Astrocyte of the hippocampus (primary cell): ENCODE measurements at places on chromosomes 12 and 14.
A peak's percentile ranks its signal among the peaks of the same experiment; 100 is the strongest.

- DNase-seq = no peak
Observed at GRCh38 chr12:5204271-5204670, 160.6 kb downstream of the KCNA5 start.

DNA sequence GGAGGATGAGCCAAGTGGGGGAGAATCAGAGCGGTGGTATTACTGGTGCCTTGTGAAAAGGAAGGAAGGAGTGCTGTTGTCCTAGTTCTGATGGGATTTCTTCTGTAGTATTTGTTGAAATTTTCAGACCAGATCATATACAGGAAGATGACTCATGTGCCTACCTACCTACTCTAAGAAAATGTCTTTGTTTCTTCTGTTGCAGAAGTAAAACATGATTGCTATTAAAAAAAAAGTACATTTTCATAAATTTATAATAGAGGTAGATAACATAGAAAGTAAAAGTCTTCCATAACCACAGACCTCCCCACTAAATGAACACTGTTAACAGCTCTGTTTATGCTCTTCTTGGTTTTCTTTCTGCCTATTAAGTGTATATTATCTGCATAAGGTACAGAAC, 26.9 kb downstream of the SAMD4A start:
- no peak for DNase-seq

- DNase-seq = no peak
Observed at GRCh38 chr12:84653482-84653881, 259.1 kb downstream of the SLC6A15 start.

GRCh38 chr12:31849090-31849687, 110.0 kb upstream of the RESF1 start:
- peak; percentile 18 for DNase-seq
